ENCODE measurements at places on chromosomes 16 and 17. TPM values are rescaled to one million over a fixed set of nuclear protein-coding genes. Genes with fewer than 3 reads are reported as not detected.
A peak's percentile ranks its signal among the peaks of the same experiment; 100 is the strongest.

Gene CDYL2
- 0.59 TPM for polyA plus RNA-seq

- no peaks in the 10 kb centered on the region for H3K4me1 ChIP-seq
- H3K4me3 ChIP-seq, result no peak overlapping the region
- H3K36me3 ChIP-seq, result no peaks in the 10 kb centered on the region
- no peak overlapping the region for H3K27ac ChIP-seq
Observed at GRCh38 chr17:3512505-3513171, 36.8 kb downstream of the ASPA start.

GRCh38 chr17:1783271-1783670 lies 21.4 kb downstream of the SERPINF1 start:
- peaks cover 43% of the 10 kb centered on the region for H3K36me3 ChIP-seq
- no peaks in the 10 kb centered on the region for H3K27me3 ChIP-seq
- peak overlapping the region; percentile 15 for H3K4me3 ChIP-seq
- DNase-seq, result no peak
- H3K4me1 ChIP-seq, result peaks cover 30% of the 10 kb centered on the region
- peak overlapping the region; percentile 92 for H3K27ac ChIP-seq

Gene KRT31
- not detected for polyA plus RNA-seq

- H3K36me3 ChIP-seq, result no peaks in the 10 kb centered on the region
- no peak for DNase-seq
- no peak overlapping the region for H3K27ac ChIP-seq
- no peaks in the 10 kb centered on the region for H3K27me3 ChIP-seq
- H3K4me1 ChIP-seq, result no peaks in the 10 kb centered on the region
- H3K4me3 ChIP-seq, result no peak overlapping the region
Observed at GRCh38 chr17:80531400-80531799, 13.2 kb upstream of the RPTOR start.

DNA sequence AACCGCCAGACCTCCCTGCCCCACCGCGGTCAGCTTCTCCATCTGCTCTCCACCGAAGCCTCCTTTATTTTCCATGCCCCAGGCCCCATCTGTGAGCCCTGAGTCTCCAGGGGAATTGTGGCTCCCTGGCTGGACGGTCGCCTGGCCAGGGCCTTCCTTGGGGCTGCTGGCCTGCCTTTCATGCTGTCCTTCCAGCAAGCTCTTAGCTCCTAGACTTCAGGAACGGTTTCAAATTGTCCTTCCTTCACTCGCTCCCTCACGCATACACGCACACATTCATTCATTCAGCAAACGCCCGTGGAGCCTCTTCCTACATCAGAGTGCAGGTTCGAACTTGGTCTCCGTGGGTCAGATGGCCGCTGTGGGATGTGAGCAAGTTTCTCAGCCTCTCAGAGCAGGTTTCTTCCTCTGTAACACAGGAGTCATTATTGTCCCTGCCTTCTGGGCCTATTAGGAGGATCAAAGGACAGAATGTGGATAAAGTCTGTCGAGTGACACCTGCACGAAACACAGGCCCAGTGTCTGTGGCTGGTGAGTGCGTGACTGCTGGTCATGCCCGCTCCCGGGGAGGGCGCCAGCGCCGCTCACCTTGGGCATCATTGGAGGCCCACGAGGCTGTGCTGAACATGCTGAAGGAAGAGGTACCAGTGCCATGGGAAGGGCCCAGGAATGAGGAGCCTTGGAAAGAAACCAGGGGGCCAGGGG lies 18.7 kb upstream of the GSE1 start:
- no peaks in the 10 kb centered on the region for H3K36me3 ChIP-seq
- no peak overlapping the region for H3K4me3 ChIP-seq
- H3K27ac ChIP-seq, result no peak overlapping the region
- H3K27me3 ChIP-seq, result no peaks in the 10 kb centered on the region

GRCh38 chr17:77281904-77282367 lies 141.2 kb downstream of the SEC14L1 start:
- DNase-seq, result no peak
- H3K27ac ChIP-seq, result no peak overlapping the region
- peaks cover 26% of the 10 kb centered on the region for H3K4me1 ChIP-seq
- peaks cover 3% of the 10 kb centered on the region for H3K27me3 ChIP-seq
- H3K4me3 ChIP-seq, result peak overlapping the region; percentile 66

GRCh38 chr17:57785022-57785421 lies 39.9 kb upstream of the CCDC182 start:
- H3K27ac ChIP-seq, result no peak overlapping the region
- no peaks in the 10 kb centered on the region for H3K36me3 ChIP-seq
- no peaks in the 10 kb centered on the region for H3K27me3 ChIP-seq
- no peak for DNase-seq
- H3K4me3 ChIP-seq, result no peak overlapping the region
- H3K4me1 ChIP-seq, result peaks cover 7% of the 10 kb centered on the region

Gene CCL7
- not detected for polyA plus RNA-seq

GRCh38 chr16:48347191-48347865 lies 37.9 kb downstream of the SIAH1 start:
- no peaks in the 10 kb centered on the region for H3K27me3 ChIP-seq
- peaks cover 6% of the 10 kb centered on the region for H3K36me3 ChIP-seq
- H3K4me1 ChIP-seq, result no peaks in the 10 kb centered on the region
- H3K4me3 ChIP-seq, result no peak overlapping the region

Gene DNAAF1
- polyA plus RNA-seq, result 0.24 TPM

GRCh38 chr16:47565454-47565853 lies 104.3 kb downstream of the PHKB start:
- no peak for DNase-seq
- H3K36me3 ChIP-seq, result peaks cover 5% of the 10 kb centered on the region
- H3K27me3 ChIP-seq, result no peaks in the 10 kb centered on the region
- H3K4me3 ChIP-seq, result no peak overlapping the region
- H3K27ac ChIP-seq, result no peak overlapping the region

DNA sequence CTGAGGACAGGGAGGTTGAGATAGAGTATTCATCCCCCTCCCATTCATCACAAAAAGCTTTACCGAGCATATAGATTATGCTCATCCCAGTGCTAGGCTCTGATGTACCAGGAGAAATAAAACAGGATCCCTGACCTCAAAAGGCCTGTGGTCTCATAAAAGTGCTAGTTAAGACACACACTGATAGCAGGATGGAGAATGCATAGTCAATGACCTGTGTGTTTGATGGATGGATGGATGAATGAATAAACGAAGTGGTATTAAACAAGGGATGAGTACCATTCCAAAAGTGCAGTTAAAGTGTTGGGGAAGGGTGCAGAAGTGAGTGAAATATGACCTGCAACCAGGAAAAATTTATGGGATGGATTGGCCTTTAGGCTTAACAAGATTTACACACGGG lies 133.9 kb upstream of the NUDT7 start:
- peaks cover 3% of the 10 kb centered on the region for H3K27me3 ChIP-seq
- H3K4me3 ChIP-seq, result no peak overlapping the region
- no peaks in the 10 kb centered on the region for H3K4me1 ChIP-seq
- no peak overlapping the region for H3K27ac ChIP-seq
- DNase-seq, result no peak
- H3K36me3 ChIP-seq, result no peaks in the 10 kb centered on the region

GRCh38 chr16:68590201-68590994 lies 51.3 kb downstream of the ZFP90 start:
- no peak overlapping the region for H3K27ac ChIP-seq
- peak; percentile 33 for DNase-seq
- H3K27me3 ChIP-seq, result no peaks in the 10 kb centered on the region
- H3K4me1 ChIP-seq, result no peaks in the 10 kb centered on the region
- no peaks in the 10 kb centered on the region for H3K36me3 ChIP-seq

GRCh38 chr17:57880086-57880456 lies 30.2 kb upstream of the MRPS23 start:
- H3K27ac ChIP-seq, result no peak overlapping the region
- peaks cover 33% of the 10 kb centered on the region for H3K27me3 ChIP-seq
- H3K36me3 ChIP-seq, result no peaks in the 10 kb centered on the region
- DNase-seq, result no peak
- H3K4me3 ChIP-seq, result no peak overlapping the region

- H3K27me3 ChIP-seq, result no peaks in the 10 kb centered on the region
- H3K27ac ChIP-seq, result no peak overlapping the region
- H3K36me3 ChIP-seq, result no peaks in the 10 kb centered on the region
- H3K4me1 ChIP-seq, result peaks cover 19% of the 10 kb centered on the region
Observed at GRCh38 chr17:11916091-11916490, 81.2 kb downstream of the ZNF18 start.

Gene CDH11
- not detected for polyA plus RNA-seq

- no peak overlapping the region for H3K27ac ChIP-seq
- no peak overlapping the region for H3K4me3 ChIP-seq
- H3K27me3 ChIP-seq, result no peaks in the 10 kb centered on the region
- H3K36me3 ChIP-seq, result no peaks in the 10 kb centered on the region
Observed at GRCh38 chr16:8182761-8183160, 407.6 kb downstream of the TMEM114 start.

Gene PRSS36
- polyA plus RNA-seq, result 0.20 TPM

DNA sequence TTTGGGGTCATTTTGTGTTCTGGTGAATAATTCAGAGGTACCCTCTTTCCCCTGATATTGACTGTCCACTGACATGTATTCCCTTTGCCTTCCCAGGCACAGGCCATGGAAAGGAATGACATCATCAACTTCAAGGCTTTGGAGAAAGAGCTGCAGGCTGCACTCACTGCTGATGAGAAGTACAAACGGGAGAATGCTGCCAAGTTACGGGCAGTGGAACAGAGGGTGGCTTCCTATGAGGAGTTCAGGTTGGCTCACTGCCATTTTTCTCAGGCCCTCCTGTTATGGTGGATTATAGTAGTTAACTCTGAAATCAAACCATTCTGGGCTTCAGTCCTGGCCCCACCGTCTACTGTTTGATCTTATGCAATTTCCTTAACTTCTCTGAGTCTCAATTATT lies 1.6 kb upstream of the EFTUD2 start:
- H3K36me3 ChIP-seq, result peaks cover under 1% of the 10 kb centered on the region
- H3K4me3 ChIP-seq, result no peak overlapping the region
- H3K27ac ChIP-seq, result no peak overlapping the region
- no peaks in the 10 kb centered on the region for H3K27me3 ChIP-seq

GRCh38 chr16:85686912-85687591 lies 1.7 kb downstream of the GINS2 start:
- H3K27me3 ChIP-seq, result no peaks in the 10 kb centered on the region
- no peak for DNase-seq
- peaks cover 29% of the 10 kb centered on the region for H3K4me1 ChIP-seq
- no peak overlapping the region for H3K27ac ChIP-seq

Gene STX1B
- polyA plus RNA-seq, result 1.8 TPM

GRCh38 chr17:57470906-57471305 lies 214.6 kb downstream of the MSI2 start:
- H3K27ac ChIP-seq, result no peak overlapping the region
- no peak for DNase-seq
- H3K4me1 ChIP-seq, result peaks cover 24% of the 10 kb centered on the region
- H3K4me3 ChIP-seq, result no peak overlapping the region
- H3K36me3 ChIP-seq, result no peaks in the 10 kb centered on the region
- no peaks in the 10 kb centered on the region for H3K27me3 ChIP-seq

Gene RNF112
- 0.30 TPM for polyA plus RNA-seq

- H3K36me3 ChIP-seq, result no peaks in the 10 kb centered on the region
- no peak for DNase-seq
- no peak overlapping the region for H3K27ac ChIP-seq
- H3K4me1 ChIP-seq, result peaks cover 4% of the 10 kb centered on the region
Observed at GRCh38 chr17:18324140-18325050, 9.3 kb downstream of the SMCR8 start.

Gene MT4
- not detected for polyA plus RNA-seq

GRCh38 chr16:88298181-88298832 lies 84.5 kb upstream of the ZNF469 start:
- H3K36me3 ChIP-seq, result no peaks in the 10 kb centered on the region
- no peak overlapping the region for H3K27ac ChIP-seq
- DNase-seq, result no peak
- no peak overlapping the region for H3K4me3 ChIP-seq
- no peaks in the 10 kb centered on the region for H3K4me1 ChIP-seq
- H3K27me3 ChIP-seq, result no peaks in the 10 kb centered on the region

- H3K27ac ChIP-seq, result no peak overlapping the region
- DNase-seq, result no peak
- no peak overlapping the region for H3K4me3 ChIP-seq
- no peaks in the 10 kb centered on the region for H3K36me3 ChIP-seq
- no peaks in the 10 kb centered on the region for H3K27me3 ChIP-seq
Observed at GRCh38 chr17:33052856-33053255, 61.2 kb downstream of the SPACA3 start.

Gene SEPTIN12
- polyA plus RNA-seq, result not detected

GRCh38 chr16:84292011-84292410 lies 2.7 kb upstream of the WFDC1 start:
- peaks cover 32% of the 10 kb centered on the region for H3K27me3 ChIP-seq
- no peaks in the 10 kb centered on the region for H3K36me3 ChIP-seq
- no peak for DNase-seq
- H3K27ac ChIP-seq, result no peak overlapping the region
- peaks cover 7% of the 10 kb centered on the region for H3K4me1 ChIP-seq

Gene TBC1D3C
- polyA plus RNA-seq, result not detected

DNA sequence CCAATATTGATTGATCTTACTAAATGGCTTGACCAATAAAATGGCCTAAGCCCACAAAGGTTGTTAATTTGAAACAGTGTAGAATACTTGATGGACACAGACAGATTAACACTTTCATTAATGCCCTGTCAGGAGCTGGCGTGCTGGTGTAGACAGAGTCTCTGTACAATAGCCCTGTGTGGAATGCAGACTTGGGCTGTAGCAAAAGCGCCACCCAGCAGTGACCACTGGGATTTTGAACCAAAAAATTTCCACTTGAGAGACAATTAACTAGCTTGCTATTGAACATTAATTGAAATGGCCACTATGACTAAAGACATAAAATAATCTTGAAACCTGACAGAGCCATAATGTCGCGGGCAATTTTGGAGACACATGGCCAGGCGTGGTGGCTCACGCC lies 19.7 kb upstream of the GUCY2D start:
- H3K4me1 ChIP-seq, result no peaks in the 10 kb centered on the region
- no peaks in the 10 kb centered on the region for H3K36me3 ChIP-seq
- no peak overlapping the region for H3K27ac ChIP-seq
- DNase-seq, result no peak

DNA sequence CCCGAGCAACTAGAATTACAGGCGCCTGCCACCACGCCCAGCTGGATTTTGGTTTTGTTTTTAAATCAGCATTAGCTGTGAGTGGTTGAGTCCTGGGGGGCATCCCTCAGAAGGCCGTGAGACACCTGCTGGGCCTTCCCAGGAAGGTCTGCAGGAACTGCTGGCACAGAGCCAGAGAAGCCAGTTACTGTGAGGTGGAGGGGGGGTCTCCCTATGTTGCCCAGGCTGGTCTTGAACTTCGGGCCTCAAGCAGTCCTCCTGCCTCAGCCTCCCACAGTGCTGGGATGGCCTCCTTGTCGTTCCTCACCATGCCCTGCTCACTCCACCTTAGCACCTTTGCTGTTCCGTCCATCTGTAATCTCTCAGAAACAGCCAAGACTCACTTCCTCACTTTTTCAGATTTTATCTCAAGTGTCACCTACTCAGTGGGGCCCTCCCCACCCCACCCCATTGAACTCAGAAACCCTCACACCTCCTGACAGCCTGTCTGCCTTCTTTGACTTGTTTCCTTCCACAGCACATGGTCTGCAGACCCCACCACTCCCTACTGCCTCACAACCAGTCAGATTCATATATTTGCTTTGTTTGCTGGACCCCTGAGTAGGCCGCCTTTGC lies 62.3 kb downstream of the WSB1 start:
- no peak overlapping the region for H3K4me3 ChIP-seq
- no peak overlapping the region for H3K27ac ChIP-seq
- no peaks in the 10 kb centered on the region for H3K36me3 ChIP-seq
